ENCODE measurements at places on chromosomes 12 and 14.
A peak's percentile ranks its signal among the peaks of the same experiment; 100 is the strongest.

GRCh38 chr14:74038020-74038859, 19.1 kb downstream of the BBOF1 start:
- DNase-seq, result no peak

DNA sequence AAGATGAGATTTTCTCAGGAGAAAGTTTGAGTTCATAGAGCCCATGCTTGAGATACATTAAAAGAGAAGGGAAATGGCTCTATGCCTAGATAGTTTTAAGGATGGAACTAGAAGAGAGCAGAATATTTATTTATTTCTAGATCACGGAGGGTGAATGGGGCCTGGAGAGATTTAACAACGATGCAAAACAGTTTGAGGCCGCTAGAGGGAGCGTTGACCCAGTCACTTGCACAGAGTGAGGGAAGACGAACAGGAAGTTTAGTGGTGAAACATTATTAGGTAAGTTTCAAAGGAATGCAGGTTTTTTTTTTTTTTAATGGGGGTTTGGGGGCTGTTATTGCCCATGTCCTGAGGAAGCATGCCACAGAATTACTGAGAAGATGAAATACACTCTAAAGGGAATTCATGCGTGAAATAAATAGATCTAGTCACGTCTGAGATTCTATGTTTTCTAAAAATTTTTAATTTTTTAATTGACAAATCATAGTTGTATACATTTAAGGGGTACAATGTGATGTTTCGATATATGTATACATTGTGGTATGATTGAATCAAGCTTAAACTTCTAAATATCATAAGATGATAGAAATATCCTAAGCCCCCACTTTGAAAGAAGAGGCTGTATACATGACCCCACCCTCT, 14.8 kb upstream of the PPP1R1A start:
- DNase-seq, result peak; percentile 37

DNA sequence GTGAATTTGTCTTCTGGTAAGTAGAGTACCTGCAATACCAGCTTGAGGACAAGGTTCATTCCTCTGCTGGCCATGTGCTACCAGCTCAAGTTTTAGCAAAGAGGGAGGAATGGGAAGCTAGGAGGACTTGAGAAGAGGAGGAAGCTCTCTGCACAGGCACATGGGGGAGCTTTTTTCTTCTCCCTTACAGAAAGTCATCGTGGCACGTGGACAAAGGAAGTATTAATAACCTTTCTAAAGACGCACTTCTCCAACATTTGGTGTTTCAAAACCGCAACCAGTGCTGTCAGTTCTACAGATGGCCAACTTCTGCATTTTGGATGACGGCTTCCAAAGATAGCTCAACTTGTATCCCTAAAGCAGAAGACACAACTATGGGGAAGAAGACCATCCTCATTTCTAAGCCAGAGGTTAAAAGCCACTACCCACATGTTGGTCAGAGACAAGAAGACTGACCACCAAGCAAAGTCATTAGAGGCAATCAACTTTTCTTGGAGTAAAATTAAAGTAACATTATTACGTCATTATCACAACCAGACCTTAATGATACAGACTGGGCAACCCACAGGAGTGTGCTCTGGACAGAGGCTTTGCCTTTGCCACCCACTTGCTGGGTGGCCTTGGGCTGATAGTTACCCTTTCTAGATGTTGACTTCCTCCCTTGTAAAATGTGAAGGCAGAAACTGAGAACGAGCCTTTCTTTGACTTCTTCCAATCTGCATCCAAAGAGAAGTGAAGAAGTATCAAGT, 12.3 kb upstream of the TMED10 start:
- no peak for DNase-seq

- no peak for DNase-seq
These were observed 2.4 kb upstream of the SSTR1 start for GRCh38 chr14:38205119-38205813.

GRCh38 chr12:80053051-80053790, 46.1 kb upstream of the OTOGL start:
- no peak for DNase-seq

DNA sequence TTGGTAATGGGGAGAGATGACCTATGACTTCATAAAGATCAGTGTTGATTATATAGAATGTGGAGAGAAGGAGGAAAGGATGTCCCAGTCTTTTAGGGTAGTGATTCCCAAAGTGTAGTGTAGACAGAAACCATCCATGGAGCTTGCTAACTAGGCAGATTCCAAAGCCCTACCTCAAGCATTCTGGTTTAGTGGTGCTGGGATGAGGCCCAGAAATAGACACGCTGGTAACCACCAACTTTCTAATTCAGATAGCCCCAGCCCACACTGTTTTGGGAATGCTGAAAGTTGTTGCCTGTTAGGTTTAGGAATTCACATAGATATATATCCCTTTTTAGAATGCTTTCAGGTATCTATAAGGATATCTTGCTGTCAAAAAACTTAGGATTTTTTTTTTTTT, 69.2 kb downstream of the STAB2 start:
- no peak for DNase-seq

DNA sequence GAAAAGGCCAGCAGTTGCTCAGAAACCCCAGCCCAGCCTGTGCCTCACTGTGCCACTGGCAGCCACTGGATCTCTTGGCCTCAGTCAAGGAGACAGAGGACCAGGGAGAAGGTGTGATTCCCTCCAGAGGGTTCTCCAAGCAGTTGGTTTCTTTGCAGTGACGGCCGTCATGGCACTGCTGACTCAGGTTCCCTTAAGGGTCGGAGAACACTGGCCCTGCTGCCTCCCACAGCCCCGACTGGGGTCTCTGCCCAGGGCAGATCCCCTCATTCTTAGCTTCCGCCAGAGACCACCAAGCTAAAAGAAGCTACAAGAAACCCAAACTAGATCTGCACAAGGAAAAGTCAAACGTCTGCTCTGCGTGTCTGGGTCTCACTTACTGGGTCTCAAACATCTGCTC, 16.4 kb downstream of the TSPAN11 start:
- DNase-seq, result no peak

- no peak for DNase-seq
These were observed 5.0 kb upstream of the MMP19 start for GRCh38 chr12:55847603-55848291.

DNA sequence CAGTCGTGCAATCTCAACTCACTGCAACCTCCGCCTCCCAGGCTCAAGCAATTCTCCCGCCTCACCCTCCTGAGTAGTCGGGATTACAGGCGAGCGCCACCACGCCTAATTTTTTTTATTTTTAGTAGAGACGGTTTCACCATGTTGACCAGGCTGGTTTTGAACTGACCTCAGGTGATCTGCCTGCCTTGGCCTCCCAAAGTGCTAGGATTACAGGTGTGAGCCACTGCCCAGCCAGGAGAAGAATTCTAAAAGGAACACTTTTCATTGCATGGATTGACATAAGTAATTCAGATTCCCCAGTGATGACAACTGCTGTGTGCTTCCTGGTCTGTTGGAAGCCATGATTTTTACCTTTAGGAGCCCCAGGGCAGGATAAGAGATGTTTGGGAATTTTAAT, 22.1 kb downstream of the DMAC2L start:
- no peak for DNase-seq

DNA sequence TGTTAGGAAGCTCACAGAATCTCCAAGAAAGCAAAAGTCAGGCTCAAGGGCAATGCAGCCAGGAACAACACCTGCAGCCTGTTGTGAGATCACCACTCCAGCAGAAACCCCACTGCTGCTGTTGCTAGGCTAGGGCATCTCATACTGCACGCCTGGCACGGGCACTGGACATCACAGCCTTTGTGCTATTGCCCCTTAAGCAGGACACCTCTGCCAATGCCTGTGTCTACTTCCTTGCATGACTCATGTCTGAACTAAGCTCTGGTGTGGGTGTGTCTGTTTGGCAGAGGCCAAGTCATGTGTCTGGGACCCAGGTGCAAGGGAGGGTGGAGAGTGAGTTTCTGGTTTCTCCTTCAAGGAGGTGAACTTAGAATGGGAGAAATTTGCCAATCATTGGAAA, 10.0 kb upstream of the DDX47 start:
- no peak for DNase-seq

DNA sequence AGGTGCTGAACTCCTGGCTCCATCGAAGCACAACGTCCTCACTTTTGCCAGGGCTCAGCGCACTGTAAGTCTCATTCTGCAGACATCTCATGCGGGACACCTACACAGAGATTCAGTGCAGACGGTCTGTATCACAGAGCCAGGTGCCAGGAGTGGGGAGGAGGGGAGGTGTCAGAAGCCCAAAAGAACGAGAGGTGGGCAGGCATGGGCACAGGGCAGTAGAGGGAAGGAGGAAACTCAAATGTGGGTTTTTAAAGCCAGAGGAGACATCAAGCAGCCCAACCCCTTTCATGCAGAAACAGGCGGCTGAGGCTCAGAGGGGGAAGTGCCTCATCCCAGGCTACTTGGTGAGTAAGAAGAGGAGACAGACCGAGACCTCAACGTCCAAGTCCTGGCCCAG, 2.5 kb upstream of the LPAR5 start:
- DNase-seq, result no peak
